ENCODE measurements at places on chromosomes 1 and 21. TPM values are rescaled to one million over a fixed set of nuclear protein-coding genes. Genes with fewer than 3 reads are reported as not detected.

Gene HSPA6
- total RNA-seq = 1.1 TPM

Gene CELA2B
- not detected for total RNA-seq

Gene ANGPTL3
- total RNA-seq = not detected

Gene PPP2R5A
- 51.2 TPM for total RNA-seq

Gene FCRL4
- not detected for total RNA-seq

Gene KISS1
- total RNA-seq = not detected

Gene TNFRSF9
- total RNA-seq = 13.9 TPM

Gene DNAH14
- total RNA-seq = 0.49 TPM

Gene SOX13
- total RNA-seq = 0.12 TPM

Gene TNFRSF1B
- total RNA-seq = 315 TPM

Gene CRP
- not detected for total RNA-seq

Gene TSACC
- not detected for total RNA-seq

Gene RABGAP1L
- total RNA-seq = 67.7 TPM

Gene FNBP1L
- 0.10 TPM for total RNA-seq

Gene NUDT4B
- not detected for total RNA-seq

Gene BCAR3
- total RNA-seq = 0.56 TPM

Gene GALE
- 20.7 TPM for total RNA-seq

Gene SH3D21
- total RNA-seq = 7.2 TPM

Gene PLPPR4
- total RNA-seq = not detected

Measured in T-helper 1 cell treated with Interleukin-12 subunit alpha and Interleukin-12 subunit beta and Interleukin-4 antibody, amounts not matched to agents 30 ng/mL and 1 ng/mL, for 36 hours (primary cell).